ENCODE measurements at places on chromosomes 1 and 21.
A peak's percentile ranks its signal among the peaks of the same experiment; 100 is the strongest.

DNA sequence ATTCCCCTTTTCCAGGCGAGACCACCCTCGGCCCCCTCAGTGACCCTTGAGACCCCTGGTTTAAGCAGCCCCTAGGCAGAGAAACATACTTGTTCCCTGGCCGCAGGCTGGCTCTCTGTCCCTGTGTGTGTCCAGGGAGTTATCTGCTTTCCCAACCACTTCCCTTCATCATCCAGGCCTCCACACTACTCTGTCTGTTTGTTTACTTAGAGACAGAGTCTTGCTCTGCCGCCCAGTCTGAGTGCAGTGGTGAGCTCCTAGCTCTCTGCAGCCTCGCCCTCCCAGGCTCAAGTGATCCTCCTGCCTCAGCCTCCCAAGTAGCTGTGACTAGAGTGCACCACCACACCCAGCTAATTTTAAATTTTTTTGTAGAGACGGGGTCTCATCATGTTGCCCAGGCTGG lies 5.8 kb upstream of the VWA1 start:
- DNase-seq: no peak

GRCh38 chr21:46363698-46364097 lies 39.7 kb downstream of the PCNT start:
- no peak for DNase-seq

DNA sequence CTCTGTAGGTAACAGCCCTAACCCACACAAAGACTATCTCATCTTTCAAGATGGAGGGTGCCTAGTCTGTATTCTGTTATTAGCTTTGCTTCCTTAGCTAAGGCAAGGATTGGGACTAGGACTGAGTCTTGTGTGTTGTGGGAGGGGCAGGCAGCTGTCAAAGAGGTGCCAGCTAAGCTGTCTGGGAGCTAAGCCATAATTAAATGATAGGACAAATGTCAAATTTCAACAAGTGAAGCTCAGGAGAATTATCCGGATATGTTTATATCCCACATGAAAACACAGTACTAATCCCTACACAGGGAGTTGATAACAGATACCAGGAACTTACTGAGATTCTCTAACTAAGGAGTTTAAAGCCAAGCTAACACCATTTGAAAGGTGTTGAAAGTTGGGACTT lies 70.5 kb upstream of the NGF start:
- no peak for DNase-seq

DNA sequence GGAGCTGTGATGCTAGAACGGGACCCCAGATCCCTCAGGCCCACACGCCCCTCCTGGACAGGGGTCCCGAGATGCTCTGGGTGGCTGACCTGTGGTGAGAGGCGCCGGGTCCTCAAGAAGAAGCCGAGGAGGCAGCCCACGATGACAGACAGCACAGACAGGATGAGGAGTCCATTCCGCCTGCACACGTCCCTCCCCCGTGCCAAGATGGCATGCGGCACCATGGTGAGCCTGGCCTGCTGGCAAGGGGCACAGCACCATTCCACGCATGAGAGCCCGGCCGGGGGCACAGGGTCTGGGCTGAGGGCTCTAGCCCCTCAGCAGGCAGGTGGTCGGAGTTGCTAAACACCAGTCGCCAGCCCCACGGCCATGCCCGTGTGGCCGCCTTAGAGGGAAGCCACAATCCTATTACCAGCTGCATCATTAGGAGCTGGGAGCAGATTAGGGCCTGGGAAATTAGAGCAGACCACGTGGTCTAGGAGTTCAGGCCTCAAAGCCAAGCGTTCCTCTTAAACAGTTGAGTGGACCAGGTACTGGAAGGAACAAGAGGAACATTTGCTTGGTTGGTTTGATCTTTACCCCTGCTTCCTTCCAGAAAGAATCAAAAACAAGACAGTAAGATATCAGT lies at the start of gene SLC1A7:
TSS of gene SLC1A7 (minus strand) at position 413 of the 628 bp plus-strand sequence. CDS start at position 224, 189 bp downstream.
- DNase-seq: no peak

- DNase-seq: no peak
Measured at GRCh38 chr1:68812333-68812732, 315.5 kb upstream of the DEPDC1 start.

GRCh38 chr21:36548866-36549265 lies 68.9 kb upstream of the CLDN14 start:
- DNase-seq: no peak

- no peak for DNase-seq
Measured at GRCh38 chr1:30830537-30830936, 73.0 kb upstream of the LAPTM5 start.

- DNase-seq: peak; percentile 41
Measured at GRCh38 chr1:1858382-1859086, 32.4 kb downstream of the GNB1 start.

DNA sequence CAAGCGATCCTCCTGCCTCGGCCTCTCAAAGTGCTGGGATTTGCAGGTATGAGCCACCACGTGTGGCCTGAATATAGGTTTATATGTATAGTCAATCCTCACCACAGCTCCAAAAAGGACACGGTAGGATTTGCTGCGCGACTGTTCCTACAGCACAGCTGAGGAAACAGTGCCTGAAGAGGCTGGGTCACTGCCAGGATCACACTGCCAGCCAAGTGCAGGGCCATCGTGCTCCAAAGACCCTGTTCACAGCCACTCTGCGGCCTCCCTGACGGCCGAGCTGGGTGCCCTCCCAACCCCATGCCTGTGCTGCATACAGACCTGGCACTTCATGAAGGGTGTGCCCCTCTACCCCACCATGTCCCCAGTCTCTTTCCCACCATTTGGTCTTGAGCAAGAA lies 71.4 kb downstream of the MRPL37 start:
- no peak for DNase-seq

GRCh38 chr1:11701981-11702803 lies 10.7 kb downstream of the DRAXIN start:
- no peak for DNase-seq

DNA sequence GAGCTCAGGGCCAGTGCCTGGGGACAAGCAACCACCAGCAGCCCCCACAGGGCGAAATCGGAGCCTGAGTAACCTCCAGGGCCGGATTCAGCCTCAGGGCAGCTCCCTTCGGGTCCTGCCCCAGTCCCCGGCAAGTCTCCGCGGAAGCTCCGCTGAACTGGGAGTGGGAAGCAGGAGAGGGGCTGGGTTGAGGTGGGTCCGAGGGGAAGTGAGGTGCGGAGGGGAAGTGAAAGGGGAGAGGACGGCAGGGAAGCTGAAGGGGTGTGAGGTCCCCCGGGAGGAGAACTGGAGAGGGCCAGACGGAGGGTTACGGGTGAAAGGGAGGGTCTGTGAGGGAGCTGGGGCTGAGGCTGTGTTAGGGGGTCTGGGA lies 560 bp downstream of the PADI2 start:
- no peak for DNase-seq

DNA sequence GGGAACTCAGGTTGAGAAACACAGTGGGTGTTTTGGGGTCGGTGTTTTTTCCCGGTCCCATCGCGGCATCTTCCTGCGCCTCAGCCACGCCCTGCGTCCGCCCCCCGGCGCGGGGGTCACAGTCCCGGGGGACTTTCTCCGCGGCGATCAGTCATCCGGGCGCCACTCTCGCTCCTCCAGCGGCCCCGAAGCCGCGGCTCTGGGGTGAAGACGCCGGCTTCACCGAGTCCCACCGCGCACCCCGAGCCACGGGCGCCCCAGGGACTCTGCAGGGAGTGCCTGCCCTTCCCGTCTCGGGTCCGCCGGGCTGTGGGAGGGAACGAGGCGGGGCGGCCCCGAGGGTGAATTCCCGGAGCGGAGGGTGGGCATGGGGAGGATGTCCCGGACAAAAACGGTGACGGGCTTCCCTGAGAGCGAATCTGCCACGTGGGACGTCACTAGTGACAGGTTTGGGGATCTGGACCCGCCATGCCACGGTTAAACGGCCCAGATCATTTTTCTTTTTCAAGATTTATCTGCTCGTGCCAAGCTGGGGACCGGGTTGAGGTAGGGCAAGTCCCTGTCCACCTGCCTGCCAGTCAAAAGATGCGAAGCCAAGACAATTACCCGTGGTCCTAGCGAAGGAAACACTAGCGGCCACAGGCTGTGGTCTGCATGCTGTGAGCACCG lies 717 bp upstream of the BATF3 start:
- DNase-seq: peak; percentile 36

DNA sequence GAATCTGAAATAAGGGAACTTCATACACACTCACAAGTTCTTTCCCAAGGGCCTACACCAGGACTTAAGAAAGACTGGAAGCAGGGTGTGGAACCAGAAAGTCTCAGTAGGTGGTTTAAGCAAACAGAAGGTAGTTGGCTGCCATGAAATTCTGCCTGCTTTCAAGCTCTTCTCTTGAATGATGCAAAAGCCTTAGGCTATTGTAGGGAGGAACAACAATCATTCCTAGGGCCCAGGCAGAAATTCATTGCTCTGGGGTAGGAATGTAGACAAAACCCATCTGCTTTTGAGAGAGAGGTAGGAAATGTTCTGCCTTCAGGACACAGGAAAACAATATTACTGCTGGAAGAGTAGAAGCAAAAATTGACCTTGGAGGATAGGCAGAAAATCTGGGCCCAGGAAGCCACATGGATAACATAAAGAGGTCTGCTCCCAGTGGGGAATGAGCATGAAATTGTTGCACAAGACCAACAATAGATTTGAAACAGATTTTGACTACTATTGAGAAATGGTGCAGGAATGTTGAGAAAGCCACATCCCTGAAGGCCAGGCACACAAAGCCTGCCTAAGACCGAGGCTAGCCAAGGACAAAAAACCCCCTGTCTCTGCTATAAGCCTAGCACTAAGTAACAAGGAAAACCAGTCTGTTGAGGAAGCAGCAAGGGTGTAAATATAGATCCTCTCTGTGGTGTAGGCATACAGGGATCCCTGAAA lies 22.7 kb upstream of the SFT2D2 start:
- no peak for DNase-seq

DNA sequence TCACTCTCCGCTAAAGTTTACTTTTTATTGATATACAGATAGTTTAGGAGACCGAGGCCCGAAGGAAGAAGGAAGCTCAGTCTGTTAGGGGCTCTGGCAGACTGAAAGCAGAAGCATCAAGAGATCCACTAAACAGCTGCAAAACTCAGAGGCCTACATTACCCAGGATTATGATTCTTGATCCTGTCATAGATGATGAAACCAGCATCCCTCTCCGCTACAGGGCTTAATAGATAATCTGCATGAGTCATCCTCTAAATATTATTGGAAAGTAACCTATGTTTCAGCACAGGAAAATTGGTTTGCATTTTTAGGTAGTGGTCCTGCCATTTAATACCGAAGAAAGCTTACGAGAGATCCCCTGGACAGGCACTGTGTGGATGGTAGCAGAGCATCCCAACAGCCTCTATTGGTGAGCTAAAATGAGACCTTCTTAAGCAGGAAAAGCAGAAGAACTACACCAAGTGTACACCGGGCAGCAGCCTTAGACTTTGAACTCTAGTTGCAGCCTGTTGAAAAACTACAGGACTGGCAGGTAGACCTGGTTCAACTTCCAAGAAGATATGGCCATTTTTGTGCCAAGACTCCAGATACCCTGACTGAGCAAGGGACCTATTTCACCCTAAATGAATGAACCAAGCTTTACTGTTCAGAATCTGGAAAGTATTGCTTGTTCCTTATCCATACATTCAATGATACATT lies 6.8 kb downstream of the CASQ2 start:
- DNase-seq: no peak

- DNase-seq: no peak
Measured at GRCh38 chr21:33314111-33314510, 10.7 kb upstream of the IFNAR1 start.

DNA sequence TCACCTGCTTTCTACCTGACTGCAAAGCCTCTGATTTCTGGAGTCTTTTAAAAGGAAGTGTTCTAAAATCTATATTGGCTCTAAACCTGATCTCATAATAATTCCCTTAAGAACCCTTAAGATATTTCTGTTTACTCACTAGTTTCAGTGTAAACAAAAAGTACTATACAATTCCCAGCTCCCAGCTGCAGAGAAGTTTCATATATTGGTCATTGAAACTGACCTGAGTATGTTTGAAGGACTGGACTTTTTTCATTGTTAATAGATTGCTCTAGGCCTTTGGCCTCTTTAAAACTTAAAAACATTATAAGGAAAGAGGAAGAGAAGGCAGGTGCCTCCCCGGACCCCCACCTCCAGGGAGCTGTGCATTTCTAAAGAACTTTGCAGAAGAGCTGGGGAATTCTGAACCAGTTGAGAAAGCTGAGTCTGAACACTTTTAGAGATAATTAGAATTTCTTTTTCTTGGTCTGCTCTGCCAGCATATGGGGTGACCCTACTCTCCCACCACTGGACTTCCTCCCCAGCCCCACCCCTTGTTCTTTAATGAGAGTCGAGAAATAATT lies 23.7 kb downstream of the CLIC6 start:
- DNase-seq: no peak

DNA sequence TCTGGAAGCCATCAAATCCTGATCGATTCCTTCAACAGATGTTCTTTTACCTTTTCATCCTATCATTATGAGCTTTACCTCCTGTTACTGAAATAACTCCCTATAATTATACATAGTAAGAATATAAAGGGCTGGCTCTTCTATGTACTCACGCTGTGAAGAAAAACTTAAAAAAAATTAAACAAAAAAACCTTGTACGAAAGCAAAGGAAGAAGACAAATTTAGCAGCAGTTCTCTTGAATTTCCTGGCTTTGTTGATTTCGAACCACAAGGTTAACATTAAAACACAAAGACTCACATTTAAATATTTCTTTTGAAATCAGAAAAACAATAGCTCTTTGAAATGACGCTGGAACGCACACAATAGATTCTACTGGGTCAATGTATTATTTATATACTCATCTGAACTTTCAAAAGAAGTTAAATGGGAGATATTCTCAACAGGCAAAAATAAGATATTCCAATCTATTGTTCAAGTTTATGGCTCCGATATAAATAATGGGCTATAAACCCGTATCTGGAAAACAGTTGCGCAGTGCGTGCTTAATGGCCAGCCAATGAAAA lies 13.6 kb upstream of the SPEN start:
- DNase-seq: no peak

DNA sequence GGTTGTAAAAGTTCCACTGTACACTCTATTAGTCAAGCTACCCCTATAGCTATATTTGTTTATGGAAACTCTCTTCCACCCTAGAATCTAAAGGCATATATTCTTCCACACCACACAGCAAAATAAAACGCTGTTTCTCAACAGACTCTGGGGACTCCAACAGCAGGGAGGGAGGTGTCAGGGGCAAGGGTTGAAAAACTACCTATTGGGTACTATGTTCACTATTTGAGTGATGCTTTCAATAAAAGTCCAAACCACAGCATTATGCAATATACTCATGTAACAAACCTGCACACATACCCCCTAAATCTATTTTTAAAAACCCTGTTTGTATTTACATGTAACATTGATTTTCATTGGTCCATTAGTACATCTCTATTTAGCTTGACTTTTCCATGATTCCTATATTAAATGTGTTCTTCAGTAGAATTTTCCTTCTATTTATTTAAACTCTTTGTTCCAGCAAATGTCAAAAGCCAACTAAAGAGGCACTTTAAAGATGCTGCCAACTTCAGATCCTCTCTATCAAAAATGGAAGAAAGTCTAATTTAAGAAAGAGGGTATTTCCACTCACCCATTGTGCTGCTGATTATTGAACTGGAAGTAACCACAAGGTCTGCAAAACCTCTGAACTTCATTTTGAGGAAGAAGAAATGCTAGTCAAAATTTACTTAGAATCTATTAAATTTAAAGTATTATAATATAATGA lies 26.2 kb downstream of the RGS7 start:
- no peak for DNase-seq

GRCh38 chr1:210437781-210438180 lies 109.1 kb downstream of the HHAT start:
- DNase-seq: no peak

GRCh38 chr1:207981976-207982375 lies 71.1 kb upstream of the CD34 start:
- no peak for DNase-seq

- DNase-seq: no peak
Measured at GRCh38 chr1:23019863-23020625, 776 bp downstream of the KDM1A start.

GRCh38 chr1:201399352-201400126 lies 415 bp upstream of the LAD1 start:
- no peak for DNase-seq
